ENCODE measurements at places on chromosomes 1 and 21.
A peak's percentile ranks its signal among the peaks of the same experiment; 100 is the strongest.

DNA sequence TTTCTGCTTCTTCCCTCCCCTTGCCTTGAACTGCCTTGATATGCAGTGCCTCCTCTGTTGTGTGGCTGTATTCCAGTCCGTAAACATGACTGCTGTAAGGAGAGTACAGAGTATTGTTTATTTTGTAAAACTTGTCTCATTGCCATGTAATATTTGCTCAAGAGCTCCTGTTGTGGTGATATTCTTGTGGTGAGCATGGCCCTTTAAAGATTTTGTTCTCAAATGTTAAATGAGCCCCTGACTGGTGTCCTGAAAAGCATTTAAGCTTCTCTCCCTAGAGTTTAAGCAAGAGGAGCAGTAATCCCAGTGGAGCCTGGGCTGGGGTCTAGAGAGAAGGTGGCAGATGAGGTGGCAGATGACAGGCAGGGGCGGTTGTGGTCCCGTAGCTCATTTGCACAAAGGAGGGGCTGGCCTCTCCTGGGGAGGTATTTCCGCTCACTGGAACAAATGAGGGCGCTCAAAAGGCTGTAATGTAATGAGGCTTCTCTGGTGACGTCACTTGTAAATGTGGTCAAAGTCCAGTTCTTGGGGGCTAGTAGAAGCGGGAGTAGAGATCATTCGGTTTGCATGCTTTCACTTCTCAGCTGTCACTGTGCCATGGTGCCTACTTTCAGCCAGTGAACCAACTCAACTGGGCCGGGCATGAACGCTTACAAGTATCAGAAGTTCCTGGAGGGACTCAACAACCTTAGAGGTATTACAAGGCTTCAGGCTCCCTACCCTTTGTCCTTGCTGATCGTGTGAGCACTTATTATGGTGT is 46.0 kb upstream of the MACF1 start:
- DNase-seq = no peak

DNA sequence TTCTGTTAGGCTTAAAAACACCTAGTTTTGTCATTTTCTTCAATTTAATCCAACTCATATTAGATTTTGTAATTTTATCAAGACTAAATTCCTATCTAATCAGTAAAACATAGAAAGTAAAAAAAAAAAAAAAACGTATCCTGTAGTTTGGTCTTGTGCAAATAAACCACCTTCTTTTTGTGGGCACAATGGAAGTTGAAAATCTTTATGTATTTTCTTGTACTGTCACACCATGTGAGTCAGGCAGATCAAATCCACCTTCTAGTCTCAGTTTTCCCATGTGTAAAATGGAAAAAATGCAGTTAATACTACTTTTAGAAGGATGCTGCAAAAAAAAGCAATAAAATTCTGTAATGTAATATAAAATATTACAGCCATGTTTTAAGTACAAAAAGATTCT is 129.8 kb downstream of the CYYR1 start:
- DNase-seq = no peak

DNA sequence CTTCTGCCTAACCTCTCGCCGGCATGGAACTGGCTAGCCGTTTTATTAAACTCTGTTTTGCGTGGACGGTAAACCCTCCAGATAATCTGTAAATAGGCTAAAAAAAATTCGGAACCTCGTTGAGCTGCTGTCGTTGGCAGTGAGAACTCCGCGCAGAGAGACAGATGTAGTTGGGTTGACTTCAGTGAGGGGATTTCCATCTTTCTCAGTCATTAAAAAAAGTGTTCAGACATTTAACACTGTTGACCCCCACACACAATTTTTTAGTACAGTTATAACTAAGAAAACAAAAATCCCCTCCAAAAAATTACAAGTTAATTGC is 464 bp downstream of the PARK7 start:
- no peak for DNase-seq

DNA sequence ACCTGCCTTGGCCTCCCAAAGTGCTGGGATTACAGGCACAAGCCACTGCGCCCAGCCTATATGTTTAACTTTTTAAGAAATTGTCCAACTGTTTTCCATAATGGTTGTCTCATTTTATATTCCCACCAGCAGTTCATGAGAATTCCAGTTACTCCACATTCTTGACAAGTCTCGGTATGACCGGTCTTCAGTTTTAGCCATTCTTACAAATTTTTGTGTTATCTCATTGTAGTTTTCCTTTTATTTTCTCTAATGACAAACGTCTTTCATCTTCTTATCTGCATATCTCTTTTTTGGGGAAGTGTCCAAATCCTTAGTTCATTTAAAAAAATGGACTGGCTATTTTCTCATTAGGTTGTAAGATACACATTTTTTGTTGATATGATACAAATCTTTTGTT is 132.5 kb downstream of the HS2ST1 start:
- DNase-seq = no peak

GRCh38 chr1:36187800-36188593 is 32.0 kb downstream of the MAP7D1 start:
- DNase-seq = peak; percentile 57

- DNase-seq = no peak
These were observed 24.0 kb upstream of the CPT2 start for GRCh38 chr1:53172426-53173128.

- no peak for DNase-seq
These were observed 36.1 kb downstream of the NTPCR start for GRCh38 chr1:232986527-232986922.

DNA sequence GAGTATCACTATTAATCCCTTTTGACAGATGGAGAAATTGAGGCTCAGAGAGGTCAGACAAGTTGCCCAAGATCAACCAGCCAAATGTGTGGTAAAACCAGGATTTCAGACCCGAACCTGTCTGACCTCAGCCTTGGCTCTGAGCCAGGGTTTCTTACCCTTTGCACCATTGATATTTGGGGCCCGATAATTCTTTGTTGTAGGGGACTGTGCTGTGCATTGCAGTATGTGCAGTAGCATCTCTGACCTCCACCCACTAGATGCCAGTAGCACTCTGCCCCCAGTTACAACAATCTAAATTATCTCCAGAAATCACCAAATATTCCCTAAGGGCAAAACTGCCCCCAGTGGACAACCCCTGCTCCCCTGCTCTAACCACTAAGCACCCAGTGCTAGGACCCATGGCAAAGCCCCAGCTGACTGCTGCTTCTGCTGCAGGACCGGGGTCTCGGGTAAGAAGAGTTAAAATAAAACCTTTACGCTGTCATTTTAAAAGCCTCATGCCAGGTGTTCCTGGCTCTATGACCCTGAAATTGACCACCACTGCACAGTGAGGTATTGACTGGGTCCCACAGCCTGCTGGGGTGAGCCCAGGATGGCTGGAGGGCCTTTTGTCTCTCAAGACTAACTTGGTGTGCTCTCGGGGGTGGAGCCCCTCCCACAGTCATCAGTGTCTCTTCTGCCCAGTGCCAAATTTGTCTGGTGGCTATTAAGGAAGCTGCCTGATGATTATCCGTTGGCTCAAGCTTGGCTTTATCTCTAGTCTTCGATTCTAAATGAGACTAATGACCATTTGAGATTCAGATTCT is 5.6 kb upstream of the MAN1C1 start:
- no peak for DNase-seq

GRCh38 chr1:221392453-221392852 is 349.4 kb downstream of the DUSP10 start:
- no peak for DNase-seq

DNA sequence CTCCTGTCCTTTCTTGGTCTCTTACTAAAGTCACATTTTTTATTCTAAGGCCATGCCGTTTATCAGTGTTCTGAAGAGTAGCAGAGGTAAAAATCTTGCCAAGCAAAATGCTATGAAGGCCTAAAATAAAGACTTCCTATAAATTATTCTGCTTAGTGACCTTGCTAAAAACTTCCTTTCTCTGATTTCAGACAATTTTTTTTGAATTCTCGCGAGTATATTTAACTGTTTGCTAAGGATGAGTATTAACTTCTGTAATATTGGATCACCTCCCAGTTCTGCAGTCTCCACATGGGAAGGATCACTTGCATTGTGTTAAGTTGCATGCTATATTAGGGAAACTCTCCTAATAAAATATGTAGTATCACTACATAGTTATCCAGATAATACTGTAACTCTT is 123.4 kb upstream of the SNX7 start:
- no peak for DNase-seq

GRCh38 chr21:45359451-45360217 is 45.3 kb upstream of the COL18A1 start:
- DNase-seq = no peak

GRCh38 chr1:44684525-44684924 is 10.0 kb downstream of the ARMH1 start:
- DNase-seq = no peak

GRCh38 chr1:230907472-230908205 is 39.3 kb upstream of the C1orf198 start:
- no peak for DNase-seq
